RPMI8226 (cell line): ENCODE measurements at places on chromosomes 5 and 9.

DNA sequence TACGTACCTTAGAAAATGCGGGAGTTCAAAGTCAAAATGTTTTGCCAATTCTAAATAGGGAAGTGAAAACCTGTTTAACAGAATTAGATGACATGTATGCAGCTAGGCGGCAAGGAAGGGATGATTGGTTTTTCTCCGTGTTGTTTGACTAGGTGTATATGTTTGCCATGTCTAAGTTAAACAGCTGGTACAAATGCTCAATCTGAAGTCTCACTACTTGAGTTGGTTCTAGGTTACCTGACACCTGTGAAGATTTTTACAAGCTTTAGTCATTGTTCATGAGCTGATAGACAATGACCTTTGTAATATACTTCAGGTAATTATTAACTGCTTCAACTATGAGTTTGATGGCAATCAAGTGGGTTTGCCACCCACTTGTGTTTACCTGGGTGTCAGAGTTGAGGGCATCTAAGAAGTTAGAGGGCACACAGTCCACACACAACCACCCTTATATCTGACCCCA, 74.3 kb downstream of the SLC44A1 start:
- no peak for DNase-seq

DNA sequence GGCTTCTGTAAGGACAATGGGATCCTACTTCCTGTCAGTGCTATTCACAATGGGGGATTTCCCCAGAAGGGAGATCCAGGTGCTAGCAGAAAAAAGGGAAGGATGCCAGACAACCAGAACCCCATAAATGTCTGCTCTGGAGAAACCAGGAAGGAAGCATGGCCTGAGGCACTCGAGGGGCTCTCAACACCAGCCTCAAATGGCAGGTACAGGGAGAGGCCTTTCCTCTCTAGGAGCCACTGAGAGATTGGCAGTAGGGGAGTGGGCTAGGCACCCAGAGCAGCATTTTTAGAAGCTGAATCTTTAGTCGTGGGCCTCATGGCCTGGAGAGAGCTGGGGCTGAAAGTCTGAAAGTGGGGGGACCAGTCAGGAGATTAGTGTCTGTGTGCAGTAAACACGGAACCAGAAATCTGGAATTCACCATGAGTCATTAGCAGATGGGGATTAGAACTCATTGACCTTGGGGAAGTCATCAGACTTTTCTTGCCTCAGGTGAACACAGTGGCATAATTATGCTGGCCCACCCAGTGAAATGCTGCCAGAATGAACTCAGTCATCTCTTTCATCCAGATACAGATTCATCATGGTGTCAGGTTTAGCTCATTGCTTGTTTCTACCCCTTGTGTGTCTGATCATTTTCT, 28.3 kb downstream of the ARHGEF28 start:
- no peak for DNase-seq

DNA sequence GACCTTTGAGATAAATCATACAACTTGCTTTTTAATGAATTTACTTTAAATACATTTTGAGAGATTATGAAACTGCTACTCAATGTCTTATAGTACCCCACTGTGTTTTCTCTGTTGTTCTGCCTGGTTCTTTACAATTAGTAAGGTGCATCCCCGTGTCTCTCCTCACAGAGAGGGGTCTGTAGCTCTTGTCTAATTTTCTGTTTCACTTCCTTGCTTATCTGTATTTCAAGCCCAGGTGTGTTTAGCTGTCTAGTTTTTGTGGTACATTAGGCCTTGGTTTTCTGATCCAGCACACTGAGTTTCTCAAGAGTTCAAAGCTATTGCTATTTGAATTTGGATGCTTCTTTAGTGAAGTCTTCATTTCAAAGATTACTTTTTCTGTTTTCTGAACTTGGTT, 105.1 kb downstream of the MAST4 start:
- DNase-seq: no peak

- DNase-seq: no peak
Measured at GRCh38 chr5:351921-352245, 30.4 kb downstream of the AHRR start.

DNA sequence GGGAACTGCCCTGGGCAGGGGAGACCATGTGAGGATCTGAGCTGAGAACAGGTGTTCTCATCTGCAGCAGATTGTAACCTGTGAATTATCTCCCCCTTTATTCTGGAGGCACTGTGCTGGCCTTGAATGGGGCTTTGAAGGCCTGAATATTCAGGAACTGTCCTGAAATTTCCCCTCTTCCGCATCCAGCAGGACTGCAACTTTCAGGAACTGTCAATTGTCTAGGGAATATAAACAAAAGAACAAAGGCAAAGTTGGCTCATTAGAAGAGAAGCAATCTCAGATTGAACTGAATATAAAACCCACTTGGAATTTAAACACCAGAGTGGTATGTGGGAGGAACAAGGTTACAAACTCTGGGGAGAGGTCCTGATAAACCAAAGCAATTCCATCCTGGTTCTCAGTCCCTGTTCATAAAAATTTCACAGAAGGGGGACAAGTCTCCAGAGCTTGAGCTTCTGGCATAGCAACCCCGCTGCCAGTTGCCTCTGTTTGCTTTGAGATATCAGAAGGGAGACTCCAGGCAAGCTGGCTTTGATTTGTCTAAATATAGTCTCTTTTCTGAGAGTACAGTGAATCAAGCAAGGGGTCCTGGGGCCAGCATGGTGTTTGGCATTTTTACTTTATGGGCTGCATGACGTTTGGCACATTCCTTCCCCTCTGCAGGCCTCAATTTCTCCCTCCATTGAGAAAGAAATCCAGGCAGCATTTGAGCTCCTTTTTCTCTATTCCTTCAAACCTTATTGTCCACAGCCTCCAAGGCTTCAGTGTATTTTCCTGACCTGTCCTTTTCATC, 47.5 kb downstream of the ADRB2 start:
- DNase-seq: no peak
